ENCODE measurements at places on chromosomes 1 and 21.
A peak's percentile ranks its signal among the peaks of the same experiment; 100 is the strongest.

DNA sequence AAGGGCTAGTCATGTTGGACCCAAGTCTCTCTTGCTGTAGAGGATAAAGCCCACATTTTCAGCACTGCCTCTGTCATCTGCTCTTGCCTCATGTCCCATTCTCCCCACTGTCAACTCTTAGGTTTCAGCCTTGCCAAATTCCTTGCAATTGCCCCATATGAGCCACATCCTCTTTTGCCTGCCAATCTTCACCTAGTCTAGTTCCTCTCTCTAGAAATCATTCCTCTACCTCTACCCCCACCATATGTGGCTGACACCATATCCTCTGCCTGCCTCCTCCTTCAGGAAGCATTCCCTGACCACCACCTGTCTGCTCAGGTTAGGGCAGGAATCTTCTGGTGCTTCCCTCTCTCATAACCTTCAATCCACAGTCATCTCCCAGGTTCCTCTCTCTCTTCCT lies 38.2 kb downstream of the SLC9A1 start:
- DNase-seq: no peak

- DNase-seq: no peak
Measured at GRCh38 chr1:198417039-198417438, 123.4 kb downstream of the ATP6V1G3 start.

GRCh38 chr1:209748620-209749019 lies 7.2 kb upstream of the TRAF3IP3 start:
- DNase-seq: no peak

DNA sequence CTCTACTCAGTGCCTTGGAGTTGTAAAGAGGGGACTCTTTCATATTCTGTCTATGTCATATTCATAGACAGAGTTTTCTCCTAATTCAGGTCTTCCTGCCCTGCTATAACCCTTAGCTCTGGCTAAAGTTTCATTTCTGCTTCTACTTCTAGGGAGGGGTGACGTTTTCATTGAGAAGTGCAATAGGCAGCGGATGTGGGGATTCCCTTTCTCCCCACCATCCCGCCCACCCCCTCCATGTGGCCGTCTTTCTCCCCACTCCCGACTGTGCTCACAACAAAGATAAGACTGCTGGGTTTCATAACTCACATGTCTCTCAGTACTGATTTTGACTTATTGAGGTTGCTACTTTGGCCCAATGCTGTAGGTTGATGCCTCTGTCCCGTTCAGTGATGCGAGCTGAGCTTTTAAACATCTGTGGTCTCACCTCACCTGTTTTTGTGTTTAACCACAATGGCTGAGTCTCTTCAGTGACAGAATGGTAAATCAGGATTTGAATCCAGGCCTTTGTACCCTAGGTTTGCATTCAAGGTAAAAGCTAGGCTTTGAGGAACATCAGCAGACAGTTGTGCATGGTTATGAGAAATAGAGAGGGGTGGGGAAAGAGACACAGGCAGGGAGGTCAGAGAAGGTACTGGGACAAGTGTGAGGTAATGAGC lies 7.8 kb upstream of the KIF14 start:
- peak; percentile 59 for DNase-seq

GRCh38 chr1:192418552-192419285 lies 101.9 kb downstream of the RGS21 start:
- no peak for DNase-seq

DNA sequence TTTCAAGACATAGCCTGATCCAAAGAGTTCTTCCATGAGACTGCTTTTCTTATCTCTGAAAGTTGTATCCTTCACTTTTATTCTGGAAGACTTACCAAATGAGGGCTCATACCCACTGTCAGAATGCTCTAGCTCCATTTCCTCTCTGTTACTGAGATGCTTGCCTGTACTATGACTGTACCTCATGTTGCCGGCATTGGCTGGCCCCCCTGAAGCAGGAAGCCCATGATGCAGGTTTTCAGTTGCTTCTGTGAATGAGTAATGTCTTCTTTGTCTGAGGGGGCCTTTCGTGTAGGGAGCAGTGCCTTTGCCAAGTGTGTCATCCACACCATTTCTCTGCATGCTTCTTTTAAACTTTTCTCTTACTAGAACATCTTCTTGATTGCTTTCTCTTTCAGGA lies 39.5 kb downstream of the LCA5L start:
- no peak for DNase-seq

- no peak for DNase-seq
Measured at GRCh38 chr1:234874291-234875288, 254.0 kb downstream of the TOMM20 start.

- DNase-seq: no peak
Measured at GRCh38 chr1:237737938-237738610, 152.6 kb downstream of the ZP4 start.

DNA sequence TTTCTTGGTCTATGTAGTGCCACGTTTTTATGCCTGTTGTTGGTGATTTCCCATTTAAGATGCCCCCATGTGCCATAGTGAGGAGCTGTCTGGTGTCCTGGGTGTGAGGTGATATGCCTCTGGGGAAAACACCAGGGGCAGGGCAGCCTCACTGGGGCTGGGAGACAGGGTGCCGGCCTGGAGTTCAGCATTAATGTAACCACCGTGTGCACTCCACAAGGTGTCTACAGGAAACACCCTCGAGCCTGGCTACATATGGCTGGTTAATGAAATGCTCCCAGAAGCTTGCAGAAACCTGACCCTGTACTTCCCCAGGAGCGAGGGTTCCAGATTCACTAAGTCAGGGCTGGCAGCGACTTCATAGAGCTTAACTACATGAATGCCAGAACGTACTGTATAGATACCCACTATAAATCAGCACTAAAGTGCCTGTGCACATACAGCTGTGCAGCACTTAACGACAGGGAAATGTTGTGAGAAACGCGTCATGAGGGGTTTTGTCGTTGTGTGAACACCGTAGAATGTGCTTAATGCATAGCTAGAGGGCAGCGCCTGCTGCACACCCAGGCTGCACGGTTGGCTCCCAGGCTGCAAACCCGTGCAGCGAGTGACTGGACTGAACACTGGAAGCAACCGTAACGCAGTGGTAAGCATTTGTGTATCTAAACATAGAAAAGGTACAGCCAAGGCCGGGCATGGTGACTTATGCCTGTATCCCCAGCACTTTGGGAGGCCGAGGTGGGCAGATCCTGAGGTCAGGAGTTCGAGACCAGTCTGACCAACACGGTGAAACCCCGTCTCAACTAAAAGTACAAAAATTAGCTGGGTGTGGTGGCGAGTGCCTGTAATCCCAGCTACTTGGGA lies 10.4 kb downstream of the TFF2 start:
- no peak for DNase-seq

DNA sequence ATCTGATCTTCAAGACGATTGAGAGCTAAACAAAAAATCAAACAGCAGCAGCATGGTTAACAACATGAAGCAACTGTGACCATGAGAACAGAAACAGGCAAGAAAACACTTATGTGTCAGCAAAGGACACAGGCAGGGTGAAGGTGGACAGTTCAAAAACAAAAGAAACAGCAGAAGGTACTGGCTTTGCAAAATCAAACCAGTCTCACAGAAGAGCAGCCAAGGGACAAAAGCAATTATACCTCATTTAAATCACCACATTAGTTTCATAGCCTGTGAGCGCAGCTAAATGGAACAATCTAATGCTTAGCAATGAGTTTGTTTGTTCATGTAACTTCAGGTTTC lies 59.1 kb downstream of the CAPN2 start:
- no peak for DNase-seq

DNA sequence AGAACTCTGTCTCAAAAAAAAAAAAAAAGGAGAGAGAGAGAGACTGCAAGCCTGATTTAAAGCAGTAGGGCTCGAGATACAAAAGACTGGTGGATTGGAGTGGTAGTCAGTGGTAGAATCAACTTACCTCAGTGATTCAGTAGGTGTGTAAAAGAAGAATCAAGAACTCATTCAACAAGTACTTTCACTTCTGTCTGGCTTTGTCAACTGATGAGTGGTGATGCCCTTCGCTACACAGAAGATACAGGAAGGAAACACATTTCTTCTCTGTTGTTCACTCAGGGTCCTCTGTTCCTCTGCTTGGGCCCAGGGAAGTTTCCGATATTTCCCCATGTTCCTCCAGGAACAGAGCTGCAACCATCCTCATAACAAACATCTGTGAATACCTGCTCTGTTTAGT lies 68.6 kb upstream of the COG2 start:
- DNase-seq: no peak

DNA sequence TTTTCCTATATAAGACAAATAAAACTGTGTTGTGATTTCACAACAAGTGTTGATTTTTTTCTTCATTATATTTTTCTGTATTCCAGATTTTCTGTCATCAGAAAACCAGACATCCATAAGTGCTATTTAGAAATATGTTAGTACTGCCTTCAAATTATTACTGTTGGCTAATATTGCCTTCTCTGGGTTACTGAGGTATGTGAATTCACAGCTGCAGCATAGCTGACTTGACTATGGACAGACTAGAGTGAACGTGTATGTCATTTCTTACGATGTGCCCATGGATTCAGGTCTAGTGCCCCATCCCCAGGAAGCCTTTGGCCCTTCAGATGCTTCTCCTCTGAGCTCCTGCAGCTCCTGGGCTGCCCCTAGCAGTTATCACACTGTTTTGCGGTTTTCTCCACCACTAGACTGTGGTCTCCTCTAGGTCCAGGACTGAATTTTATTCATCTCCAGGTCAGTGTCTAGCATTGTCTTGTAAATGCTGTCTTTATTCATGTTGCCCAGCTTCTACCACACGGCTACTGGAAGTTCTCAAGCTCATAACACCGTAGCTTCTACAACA lies 118.5 kb downstream of the FGGY start:
- DNase-seq: no peak

DNA sequence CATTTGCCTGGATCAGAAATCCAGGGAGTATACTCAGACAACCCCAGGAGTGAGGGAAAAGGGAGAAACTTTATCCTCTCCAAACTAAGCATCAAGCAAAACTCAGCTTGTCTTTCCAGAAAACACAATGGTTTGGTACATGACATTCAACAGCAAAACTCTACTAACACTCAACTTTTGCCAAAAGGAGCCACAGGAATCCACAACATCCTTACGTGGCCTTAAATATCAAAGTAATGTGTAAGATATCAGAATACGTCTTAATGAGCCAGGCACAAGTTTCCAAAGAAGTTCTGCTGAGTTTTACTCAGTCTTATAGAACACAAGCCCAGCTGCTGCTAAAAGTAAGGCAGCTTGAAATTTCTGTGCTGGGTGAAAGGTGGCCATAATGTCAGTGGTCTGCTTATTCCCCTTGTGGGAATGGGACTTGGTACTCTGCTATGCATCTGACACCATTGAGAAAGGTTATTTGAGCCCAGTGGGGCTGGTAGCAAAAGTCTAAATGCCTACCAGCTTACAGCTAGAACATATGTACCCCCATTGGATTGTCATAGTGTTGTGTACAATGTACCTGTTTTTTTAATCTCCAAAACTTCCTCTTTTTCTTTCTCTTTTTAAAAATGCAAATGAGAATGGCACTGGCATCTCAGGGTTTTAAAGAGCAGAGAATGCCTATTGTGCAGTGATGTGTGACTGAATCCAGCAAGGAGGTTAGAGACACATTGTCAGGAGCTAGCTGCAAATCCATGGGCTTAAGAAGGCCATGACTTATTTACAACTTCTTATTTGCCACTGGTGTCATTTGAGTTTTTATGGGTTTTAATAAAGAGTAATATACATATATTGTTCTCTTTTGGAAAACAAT lies 62.0 kb upstream of the ST6GALNAC3 start:
- no peak for DNase-seq

DNA sequence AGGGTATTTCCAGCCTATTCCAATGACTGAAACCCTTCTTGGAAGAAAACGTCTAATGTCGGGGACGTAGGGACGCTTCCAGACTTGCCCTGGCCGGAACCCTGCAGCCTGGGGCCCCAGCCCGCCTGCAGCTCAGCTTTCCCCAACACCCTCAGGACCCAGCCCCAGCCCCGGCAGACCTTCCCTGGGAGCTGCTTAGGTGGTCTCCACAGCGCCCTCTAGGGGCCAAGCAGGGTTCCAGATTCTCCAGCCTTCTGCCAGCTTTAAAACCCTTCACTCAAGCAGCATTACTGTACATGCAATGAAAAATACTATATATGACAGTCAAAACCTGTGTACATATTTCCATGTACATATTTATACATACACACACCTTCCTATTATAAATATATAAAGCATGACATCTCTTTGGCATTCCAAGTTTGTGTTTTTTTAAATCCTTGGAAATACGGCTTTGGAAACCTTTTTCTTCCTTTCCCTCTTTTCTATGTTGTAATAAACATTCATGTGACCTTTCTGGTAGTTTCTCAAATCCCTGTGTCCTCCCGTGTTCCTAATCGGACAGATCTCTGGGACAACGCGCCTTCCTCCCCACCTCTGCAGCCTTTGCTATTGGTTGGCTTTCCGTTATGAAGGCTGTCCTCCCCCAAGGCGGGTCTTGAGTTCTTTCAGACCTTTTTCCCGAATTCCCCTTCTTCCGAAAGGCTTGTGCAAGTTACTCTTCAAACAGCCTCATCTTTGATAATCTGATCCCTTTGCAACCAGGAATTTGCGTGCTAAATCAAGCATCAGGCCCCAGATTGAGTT lies 60.3 kb downstream of the STUM start:
- DNase-seq: peak; percentile 44

DNA sequence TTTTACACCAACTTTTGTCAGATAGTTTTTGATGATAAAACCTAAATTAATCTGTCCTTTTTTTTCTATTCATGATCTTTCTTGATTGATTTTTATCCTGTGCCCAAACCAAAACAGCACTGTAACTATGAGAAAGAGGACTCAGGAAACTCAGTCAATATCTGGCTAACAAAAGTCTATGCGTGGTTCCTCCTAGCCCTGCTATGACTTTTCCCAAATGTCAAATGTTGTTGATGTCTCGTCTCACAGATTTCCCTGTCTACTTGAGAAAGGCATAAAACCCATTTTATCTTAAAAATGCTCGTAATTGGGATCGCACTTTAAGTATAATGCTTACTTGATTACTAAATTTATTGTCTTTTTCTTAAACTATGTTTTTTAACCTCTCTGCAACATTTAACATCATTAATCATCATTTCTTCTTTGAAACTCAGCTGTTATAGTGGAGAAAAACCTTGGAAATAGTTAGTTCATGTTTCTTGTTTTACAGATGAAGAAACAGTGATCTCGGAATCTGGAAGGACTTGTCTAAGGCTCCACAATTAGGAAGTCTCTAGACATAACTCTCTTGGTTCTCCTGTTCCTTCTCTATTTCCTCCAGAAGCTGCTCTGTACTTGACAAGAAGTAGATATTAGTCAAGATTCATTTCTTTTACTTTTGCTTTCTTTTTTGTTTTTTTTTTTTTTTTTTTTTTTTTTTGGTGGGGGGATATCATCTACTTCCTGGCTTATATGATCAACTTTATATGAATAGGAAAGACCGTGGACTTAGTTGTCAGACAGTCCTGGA lies 26.2 kb upstream of the PTPRC start:
- no peak for DNase-seq

- no peak for DNase-seq
Measured at GRCh38 chr1:89065079-89065868, at the start of gene GBP1. TSS of gene GBP1 (minus strand) at chr1:89065208. CDS start at chr1:89063234, 1,974 bp downstream.

- DNase-seq: no peak
Measured at GRCh38 chr1:23184212-23184934, 15.7 kb upstream of the LUZP1 start.

Data from stimulated activated CD8-positive, alpha-beta memory T cell treated with anti-CD3 and anti-CD28 coated beads, Interleukin-7, amount 100 ng/mL, for 48 hours (primary cell).